ENCODE measurements at places on chromosomes 1 and 21. TPM values are rescaled to one million over a fixed set of nuclear protein-coding genes. Genes with fewer than 3 reads are reported as not detected.

ATAD3C gene
- total RNA-seq: not detected

CYP4Z1 gene
- total RNA-seq: not detected

LTN1 gene
- total RNA-seq: 37.0 TPM

AK5 gene
- 5.6 TPM for total RNA-seq

SLC5A9 gene
- not detected for total RNA-seq

DNA sequence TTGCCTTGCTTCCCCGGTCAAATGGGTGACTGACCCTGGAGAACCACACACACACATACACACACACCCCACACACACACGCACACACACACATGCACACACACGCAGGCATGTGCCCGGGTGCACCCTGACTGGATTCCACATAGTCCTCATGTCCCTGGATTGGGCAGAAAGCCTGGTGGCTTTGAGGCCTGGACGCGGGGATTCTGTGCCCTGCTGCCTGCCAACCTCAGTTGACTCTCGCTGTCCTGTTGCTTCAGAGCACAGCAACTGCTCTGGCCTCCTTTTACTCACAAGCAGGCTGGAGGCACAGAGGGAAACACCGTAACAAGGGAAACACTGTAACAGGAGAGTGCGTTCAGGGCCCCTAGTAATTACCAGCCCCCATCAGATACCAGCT lies 6.4 kb downstream of the RORC start:
- DNase-seq: no peak

DNA sequence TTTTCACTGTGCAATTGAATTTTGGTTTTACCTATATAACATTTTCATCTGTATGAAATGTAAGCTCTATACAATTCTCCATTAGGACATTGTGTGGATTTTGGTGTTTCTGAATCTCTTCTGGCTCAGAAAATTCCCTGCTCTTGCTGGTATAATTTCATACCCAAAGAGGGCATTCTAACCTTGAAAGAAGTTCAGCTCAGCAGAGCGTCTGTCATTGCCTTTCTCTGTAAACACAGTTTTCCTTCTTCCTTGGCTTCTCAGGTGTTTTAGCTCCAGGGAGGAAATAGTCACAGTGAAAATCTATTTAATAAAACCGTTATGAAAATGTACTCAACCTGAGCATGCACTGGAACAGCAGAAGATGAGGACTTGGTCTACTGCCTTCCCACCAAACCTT lies 16.0 kb downstream of the DISC1 start:
- DNase-seq: no peak

GRCh38 chr1:20480951-20481617 lies 4.9 kb downstream of the CAMK2N1 start:
- peak; percentile 28 for DNase-seq

DNA sequence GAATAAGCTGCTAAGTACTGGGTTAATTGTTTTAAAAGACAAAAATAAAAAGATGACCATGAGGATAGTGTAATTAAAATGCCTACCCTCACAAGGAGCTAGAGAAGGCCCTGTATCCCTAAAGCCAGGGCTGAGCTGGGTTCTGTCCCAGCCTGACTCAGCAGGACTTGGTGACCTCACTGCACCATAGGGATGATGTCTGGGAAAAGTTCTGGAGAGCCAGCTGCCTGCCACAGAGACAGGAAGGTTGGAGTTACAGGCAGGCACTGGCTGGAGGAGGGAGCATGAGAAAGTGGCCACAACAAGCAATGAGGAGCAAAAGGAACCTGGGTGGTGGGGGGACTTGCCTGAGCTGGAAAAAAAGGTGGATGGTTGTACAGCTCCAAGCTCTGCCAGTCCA lies 5.7 kb upstream of the TNR start:
- DNase-seq: no peak

DNA sequence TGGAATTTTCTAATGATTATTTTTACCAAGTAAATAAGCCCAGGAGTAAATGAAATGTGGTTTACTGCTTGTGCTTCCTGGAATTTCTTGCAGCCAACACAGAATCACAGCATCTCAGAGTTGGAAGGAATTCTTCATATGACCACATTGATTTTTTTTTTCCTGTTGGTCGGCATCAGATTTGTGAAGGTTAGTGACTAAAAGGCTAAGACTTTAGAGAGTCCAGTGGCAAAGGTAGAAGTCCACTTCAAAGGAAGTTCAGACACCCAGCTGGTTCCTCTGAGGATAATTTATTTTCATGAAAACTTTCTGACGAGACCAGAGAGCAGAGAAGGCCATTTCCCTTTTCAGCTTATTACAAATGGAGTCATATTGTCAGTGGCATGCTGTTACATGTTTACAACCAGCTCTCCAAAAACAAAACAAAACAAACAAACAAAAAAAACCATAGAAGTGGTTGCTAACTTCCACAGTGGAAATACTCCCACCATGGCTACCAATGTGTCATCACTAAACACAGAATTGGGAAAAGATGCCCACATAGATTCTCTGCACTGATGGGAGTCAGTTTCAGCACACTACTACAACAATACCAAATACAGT lies 77.2 kb upstream of the CDC42BPA start:
- DNase-seq: peak; percentile 89

- no peak for DNase-seq
Observed at GRCh38 chr1:228833911-228834688, 98.8 kb downstream of the RHOU start.

- DNase-seq: no peak
Observed at GRCh38 chr1:224880593-224881307, 48.7 kb upstream of the DNAH14 start.

DNA sequence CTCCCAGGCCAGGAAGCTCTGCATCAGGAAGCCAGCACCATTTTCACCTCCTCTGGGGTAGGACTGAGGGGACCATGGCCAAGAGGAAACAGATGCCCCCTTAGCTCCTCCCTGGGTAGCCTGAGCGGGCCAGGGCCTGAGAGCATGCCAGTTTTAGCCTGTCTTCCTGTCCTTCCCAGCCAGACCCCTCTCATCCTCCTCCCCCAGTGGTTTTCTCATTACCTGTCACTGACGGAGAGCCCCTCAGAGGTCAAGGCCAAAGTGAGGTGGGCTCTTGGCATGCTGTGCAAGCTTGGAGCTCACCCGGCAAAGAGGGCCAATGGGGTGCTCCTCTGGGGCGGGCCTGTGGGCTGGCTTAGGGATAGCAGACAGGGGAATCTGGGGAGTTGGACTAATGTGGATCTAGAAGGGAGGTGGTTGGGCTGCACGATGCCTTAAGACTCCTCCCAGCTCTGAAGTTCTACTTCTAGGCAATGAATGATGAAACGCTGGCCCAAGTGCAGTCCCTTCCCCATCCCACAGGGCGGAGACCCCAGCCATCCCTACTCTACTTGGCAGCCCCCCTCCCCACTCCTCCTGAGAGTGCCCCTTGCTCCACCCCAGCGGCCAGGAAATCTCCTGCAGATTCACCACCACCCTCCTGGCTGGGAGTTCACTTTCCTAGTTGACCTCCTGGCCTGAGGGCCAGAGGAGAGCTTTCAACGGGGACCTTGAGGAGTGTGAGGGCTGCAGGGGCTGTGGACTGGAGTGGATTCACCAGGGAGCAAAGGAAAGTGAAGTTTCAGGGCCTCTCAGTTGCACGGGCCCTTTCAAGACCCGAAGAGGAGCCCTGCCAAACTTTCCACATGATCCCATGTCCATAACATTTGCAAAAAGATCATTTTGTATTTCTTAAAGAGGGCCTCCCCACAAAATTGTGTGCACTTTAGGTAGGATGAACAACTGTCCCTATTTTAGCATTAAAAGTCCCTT lies 9.4 kb upstream of the LMNA start:
- no peak for DNase-seq

- DNase-seq: peak; percentile 32
Observed at GRCh38 chr1:8663915-8664329, 153.5 kb downstream of the RERE start.

GRCh38 chr1:232227306-232227705 lies 402.6 kb downstream of the SIPA1L2 start:
- peak; percentile 37 for DNase-seq

DNA sequence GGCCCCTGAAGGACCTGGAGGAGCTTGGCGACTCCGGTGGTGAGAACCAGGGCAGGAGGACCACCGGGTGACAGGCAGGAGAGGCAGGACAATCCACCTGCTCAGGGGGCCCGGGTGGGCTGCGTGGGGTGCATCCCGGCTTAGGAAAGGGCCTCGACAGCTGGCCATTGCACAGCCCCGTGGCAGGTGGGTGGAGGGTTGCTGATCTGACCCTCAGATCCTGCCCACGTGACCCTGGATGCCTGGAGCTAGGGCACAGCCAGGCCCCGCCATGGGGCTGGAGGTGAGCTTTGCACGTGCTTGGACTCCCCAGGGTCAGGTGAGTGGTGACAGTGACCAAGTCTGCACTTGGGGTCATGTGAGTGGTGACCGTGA lies 35.5 kb upstream of the SLC19A1 start:
- DNase-seq: no peak

DNA sequence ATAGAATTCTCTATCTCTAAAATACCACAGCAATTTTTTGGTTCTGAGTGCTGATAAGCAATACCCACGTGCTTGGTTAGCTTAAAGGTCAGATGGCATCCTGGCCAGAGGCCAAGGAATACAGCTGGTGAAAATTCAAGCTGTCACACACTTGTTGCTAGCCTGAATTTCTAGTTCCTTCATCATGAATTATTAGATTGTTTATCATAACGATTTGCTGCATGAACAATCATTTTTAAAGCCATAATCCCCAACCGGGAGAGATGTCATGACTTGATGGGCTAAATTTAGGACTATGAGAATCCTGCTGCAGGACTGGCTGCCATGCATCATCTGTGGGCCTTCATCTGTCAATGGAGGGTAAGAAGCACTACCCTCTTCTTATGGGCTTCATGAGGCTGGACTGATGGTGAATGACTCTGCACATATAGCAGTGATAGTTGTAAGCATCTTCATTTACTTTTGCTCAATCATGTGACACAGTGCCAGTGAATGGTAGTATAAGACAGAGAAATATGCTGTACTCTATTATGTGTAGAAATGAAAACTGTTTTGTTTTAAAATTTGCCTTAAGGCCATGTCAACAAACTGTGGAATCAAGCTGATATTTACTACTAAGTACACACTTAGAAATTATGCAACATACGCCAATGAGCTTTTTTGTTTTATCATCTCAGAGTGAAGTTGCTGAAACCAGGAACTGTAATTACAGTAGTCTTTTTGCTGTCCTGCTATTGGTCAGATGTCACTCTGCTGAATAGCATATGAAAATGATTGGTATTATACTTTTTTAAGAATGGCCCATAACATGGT lies 80.5 kb upstream of the RALGPS2 start:
- peak; percentile 45 for DNase-seq

DNA sequence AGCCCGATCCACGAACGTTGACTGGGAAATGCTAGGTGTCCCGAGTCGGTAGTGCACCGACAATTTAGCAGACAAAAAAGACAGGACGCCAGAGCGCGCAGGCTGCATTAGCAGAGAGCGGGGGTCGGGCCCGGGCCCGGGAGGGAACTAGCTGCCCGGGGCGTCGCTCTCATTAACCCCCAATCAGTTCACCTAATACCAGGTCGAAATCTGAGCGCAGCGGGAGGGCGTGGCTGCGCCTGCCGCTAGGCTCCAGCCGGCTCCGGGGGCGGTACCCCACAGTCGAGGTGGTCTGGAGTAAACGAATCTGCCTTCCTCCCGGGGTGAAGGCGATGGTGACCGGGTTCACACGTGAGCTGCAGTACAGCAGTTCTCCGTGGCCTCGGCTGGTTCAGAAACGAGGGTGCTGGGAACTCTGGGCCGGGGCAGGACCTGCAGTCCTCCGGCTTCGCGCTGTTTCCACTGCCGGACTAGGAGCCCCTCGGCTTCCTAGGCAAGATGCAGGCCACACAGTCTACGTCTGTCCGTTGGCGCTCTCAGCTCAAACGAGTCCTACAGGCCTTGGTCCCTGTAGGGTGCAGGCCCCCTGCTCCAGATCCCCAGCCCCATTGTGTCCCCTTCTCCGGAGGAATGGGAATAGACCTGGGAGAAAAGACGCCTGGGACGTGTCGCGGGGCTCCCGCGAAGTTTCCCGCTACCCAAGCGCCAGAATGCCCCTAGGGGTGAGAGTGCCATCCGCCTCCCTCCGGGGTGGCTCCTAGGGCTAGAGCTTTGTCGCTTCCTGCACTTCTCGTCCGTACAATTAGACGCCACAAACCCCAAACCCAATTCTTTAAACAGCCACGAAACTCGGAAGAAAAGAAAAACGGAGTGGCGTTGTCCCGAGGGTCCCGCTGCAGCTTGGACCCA lies 2.0 kb downstream of the GFI1 start:
- peak; percentile 41 for DNase-seq

DNA sequence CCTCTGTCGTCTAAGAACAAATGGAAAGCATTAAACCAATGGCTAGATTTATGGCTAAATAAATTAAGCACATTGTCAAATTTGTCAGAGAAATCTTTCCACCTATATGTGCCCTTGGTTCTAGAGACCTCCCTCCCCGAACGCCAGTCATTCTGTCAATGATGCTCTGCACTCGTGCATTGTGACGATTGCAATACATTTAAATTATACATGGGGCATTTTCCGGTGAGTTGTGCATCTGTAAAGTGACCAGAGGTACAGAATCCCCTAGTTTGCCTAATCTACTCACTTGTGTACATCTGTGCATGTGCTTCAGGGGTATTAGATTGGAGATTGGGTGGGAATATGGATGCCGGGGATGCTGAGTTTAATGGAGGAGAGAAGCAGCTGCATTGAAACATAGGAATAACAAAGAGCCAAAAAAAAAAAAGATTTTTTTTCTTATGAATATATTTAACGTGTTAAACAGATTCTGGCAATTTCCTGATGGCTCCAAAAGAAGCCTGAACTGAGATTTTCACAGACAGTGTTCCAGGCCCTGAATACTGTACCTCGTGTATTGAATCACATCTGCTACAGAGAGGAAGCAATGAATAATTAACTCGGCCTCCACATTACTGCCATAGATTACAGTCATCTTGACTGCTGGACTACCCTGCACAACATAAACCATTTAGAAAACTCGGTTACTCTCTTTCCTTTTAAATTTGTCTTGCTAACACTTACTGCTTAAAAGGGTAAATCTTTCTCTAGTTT lies 149.0 kb upstream of the C1orf87 start:
- DNase-seq: no peak

DNA sequence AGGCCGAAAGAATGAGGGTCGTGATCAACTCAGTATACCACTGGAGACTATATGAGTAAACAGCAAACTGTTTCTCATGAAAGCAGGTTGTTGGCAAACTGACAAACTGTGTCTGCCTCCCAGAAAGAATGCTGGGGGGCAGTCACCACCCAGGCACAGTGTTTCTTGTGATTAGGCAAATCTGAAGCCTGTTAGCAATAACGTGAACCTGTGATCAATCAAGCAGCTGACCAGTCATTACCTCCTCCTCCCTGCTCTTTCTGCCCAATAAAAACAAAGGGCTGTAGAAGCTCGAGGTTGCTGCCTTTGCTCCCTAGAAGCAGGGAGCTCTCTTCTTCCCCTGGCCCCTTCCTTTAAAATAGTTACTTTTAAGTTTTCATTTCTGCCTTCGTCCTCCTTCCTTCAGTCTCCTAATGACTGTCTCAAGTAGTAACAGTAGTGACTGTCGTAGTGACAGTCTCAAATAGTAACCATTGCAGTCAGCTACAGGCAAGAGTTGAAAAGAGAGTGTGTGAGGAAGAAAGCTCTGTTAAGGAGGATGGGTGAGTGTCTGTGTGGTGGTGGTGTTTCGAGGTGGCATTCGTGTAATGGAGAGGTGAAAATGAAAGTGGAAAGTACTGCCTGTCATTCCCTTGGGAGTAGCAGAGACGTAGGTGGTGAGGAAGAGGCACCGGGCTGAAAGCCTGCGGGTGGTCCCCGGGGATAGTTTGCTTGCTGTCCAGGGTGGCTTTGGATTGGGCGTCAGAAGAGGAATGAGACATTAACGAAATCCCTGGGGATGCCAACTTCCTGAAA lies 14.5 kb downstream of the HHAT start:
- DNase-seq: peak; percentile 19

All from M059J (cell line).